ENCODE measurements at places on chromosomes 12 and 14. TPM values are rescaled to one million over a fixed set of nuclear protein-coding genes. Genes with fewer than 3 reads are reported as not detected.
A peak's percentile ranks its signal among the peaks of the same experiment; 100 is the strongest.

DNA sequence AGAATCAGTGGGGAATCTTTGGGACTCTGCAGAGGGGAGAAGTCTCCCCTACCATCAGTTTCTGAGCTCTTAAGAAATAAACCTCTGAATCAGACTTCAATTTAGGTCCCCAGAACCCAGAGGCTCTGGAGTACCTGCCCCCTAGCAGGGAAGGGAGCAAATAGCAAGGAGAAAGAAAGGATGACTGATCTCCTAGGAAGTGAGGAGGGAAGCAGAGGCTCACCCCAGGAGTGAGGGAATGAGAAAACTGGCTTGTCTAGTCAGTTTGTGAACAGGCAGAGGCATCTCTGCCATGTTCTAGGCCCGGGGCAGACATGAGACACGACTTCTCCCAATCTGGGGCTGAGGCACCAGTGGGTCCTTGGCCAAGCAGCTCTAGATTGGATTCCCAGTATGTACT is 24.3 kb upstream of the SMUG1 start:
- H3K27me3 ChIP-seq: peaks cover 42% of the 10 kb centered on the region
- peaks cover 30% of the 10 kb centered on the region for H3K4me1 ChIP-seq
- H3K27ac ChIP-seq: no peak overlapping the region

GRCh38 chr12:89636776-89637160 is 71.9 kb downstream of the ATP2B1 start:
- no peak overlapping the region for H3K27ac ChIP-seq
- H3K4me3 ChIP-seq: no peak overlapping the region
- DNase-seq: no peak
- no peaks in the 10 kb centered on the region for H3K4me1 ChIP-seq
- H3K36me3 ChIP-seq: peaks cover 31% of the 10 kb centered on the region

The TDRD9 gene
- total RNA-seq: 8.5 TPM

The DHH gene
- 1.5 TPM for total RNA-seq

- no peaks in the 10 kb centered on the region for H3K36me3 ChIP-seq
- no peaks in the 10 kb centered on the region for H3K27me3 ChIP-seq
- no peak for DNase-seq
- H3K27ac ChIP-seq: no peak overlapping the region
- no peak overlapping the region for H3K4me3 ChIP-seq
Measured at GRCh38 chr12:91384806-91385205, 202.2 kb upstream of the DCN start.

GRCh38 chr12:31967539-31967938 is 8.3 kb downstream of the RESF1 start:
- peaks cover 54% of the 10 kb centered on the region for H3K36me3 ChIP-seq
- H3K27ac ChIP-seq: no peak overlapping the region
- H3K4me3 ChIP-seq: no peak overlapping the region

DNA sequence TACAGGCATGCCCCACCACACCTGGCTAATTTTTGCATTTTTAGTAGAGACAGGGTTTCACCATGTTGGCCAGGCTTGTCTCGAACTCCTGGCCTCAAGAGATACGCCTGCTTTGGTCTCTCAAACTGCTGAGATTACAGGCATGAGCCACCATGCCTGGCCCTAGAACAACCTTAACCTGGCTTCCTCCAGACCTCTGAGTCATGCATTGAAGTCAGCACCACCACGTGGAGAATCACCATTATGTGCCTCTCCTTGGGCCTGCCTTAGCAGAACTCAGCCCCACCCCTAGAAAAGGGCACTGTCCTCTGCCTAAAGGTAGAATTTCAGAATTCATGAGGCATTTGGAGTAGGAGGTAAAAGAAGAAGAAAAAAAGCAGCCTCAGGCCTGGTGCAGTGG is 49.0 kb downstream of the LIMA1 start:
- H3K36me3 ChIP-seq: no peaks in the 10 kb centered on the region
- no peaks in the 10 kb centered on the region for H3K27me3 ChIP-seq
- H3K27ac ChIP-seq: no peak overlapping the region
- H3K4me1 ChIP-seq: peaks cover 6% of the 10 kb centered on the region
- no peak for DNase-seq

The KRT73 gene
- total RNA-seq: not detected

DNA sequence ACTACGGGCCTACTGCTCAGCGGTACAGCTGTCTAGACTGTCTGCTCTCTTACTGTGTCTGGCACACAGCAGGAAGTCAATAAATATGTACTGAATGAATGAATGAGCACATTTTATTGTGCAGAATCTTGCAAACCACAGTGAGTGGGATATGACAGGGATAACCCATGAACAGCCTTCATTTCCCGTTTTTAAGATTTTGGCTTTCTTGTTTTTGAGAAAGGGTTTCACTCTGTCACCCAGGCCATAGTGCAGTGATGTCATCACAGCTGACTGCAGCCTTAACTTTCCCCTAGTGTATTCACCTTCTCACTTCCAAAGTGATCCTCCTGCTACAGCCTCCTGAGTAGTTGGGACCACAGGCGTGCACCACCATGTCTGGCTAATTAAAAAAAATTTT is 203.1 kb downstream of the AEBP2 start:
- H3K36me3 ChIP-seq: no peaks in the 10 kb centered on the region
- H3K4me3 ChIP-seq: no peak overlapping the region
- H3K27me3 ChIP-seq: no peaks in the 10 kb centered on the region
- DNase-seq: no peak
- H3K4me1 ChIP-seq: no peaks in the 10 kb centered on the region
- no peak overlapping the region for H3K27ac ChIP-seq

DNA sequence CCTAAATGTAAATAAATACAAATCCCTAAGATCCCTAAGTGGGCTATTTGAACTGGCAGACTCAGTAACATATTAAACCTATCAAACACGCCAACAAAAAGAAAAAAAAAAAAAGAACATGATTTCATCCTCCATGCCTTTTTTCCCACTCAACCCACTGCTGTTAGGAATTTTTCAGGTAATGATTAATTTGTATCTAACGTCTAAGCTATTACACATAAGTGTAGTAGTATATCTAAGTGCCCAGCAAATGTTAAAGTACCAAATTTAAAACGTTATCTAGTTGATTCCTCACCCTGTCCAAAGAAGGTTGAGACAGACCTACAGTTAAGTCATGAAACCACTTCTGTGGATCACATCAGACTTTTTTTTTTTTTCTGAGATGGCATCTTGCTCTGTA is 16.4 kb upstream of the ARID4A start:
- H3K27me3 ChIP-seq: no peaks in the 10 kb centered on the region
- no peak overlapping the region for H3K4me3 ChIP-seq
- H3K4me1 ChIP-seq: peaks cover 50% of the 10 kb centered on the region
- peaks cover 78% of the 10 kb centered on the region for H3K36me3 ChIP-seq
- H3K27ac ChIP-seq: peak overlapping the region; percentile 64

- DNase-seq: no peak
- H3K4me1 ChIP-seq: no peaks in the 10 kb centered on the region
- peaks cover 57% of the 10 kb centered on the region for H3K36me3 ChIP-seq
- no peak overlapping the region for H3K4me3 ChIP-seq
- no peaks in the 10 kb centered on the region for H3K27me3 ChIP-seq
Measured at GRCh38 chr14:64434528-64434927, 30.8 kb upstream of the AKAP5 start.

DNA sequence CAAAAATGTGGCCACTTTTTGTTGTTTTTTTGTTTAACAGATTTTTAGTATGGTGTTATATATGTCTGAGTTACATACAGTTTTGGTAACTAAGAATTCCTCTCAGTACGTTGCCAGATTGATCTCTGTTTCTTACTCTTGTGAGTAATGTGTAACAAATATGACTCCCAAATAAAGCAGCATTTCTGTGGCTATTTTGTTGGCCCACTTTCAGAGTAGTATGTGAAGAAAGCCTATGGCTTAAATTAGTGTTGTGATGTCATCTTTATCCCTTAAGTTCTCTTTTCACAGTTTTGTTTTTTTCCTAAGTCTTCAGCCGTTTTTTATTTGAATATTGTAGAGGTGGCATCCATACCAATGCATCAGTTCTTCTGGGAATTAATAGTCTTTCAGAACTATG is 10.7 kb downstream of the PCNX4 start:
- no peaks in the 10 kb centered on the region for H3K27me3 ChIP-seq
- peaks cover 7% of the 10 kb centered on the region for H3K36me3 ChIP-seq
- DNase-seq: no peak
- H3K4me3 ChIP-seq: no peak overlapping the region
- H3K27ac ChIP-seq: no peak overlapping the region

The SPTB gene
- total RNA-seq: 2.5 TPM

DNA sequence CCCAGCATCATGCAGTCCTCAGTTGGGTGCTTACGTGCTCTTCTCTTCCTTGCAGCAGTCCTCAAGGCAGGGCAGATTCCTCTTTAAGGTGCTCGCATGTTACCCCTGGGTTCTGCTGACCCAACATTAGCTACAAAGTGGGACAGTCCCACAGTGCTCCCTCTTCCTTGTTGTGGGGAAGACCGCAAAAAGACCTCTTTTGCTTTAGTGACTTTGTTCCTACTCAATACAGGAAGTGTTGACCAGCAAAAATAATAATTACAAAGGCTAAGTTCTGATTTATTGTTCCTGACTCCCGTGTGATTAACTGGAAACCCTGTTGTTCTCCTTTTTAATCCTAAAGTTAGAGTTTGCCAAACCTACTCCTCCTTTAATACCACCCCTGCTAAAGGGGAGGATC is 13.7 kb downstream of the PIGH start:
- no peak overlapping the region for H3K4me3 ChIP-seq
- no peak for DNase-seq
- no peaks in the 10 kb centered on the region for H3K27me3 ChIP-seq
- H3K4me1 ChIP-seq: no peaks in the 10 kb centered on the region
- no peak overlapping the region for H3K27ac ChIP-seq
- peaks cover 40% of the 10 kb centered on the region for H3K36me3 ChIP-seq

DNA sequence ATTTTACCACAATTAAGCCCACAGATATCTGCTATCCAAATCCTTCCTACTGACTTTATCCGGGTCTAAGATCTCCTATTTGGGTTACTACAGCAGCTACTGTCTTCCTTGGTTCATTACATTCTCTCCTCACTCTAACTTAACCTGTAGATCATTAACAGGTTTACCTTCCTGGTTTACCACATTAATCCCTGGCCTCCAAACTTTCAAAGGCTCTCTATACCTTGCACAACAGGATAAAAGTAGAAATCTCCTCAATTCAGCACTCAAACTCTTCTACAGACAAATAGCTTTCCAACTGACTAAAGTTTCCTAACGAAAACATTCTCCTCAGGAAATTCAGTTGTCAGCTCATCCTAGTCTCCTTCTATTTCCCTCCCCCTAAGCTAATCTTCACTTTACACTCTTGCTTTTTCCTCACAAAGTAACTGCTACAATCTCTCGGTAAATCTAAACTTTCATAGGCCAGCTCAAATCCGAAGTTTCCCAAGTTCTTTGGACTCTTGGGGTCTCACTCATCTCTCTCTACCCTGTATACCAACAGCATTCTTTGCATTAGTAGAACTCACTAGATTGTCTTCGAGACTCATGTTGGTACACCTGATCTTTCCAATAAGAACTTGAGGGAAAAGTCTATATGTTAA is 2.7 kb downstream of the BTBD7 start:
- H3K36me3 ChIP-seq: no peaks in the 10 kb centered on the region
- H3K27ac ChIP-seq: no peak overlapping the region
- H3K4me3 ChIP-seq: no peak overlapping the region
- peaks cover 41% of the 10 kb centered on the region for H3K4me1 ChIP-seq
- no peaks in the 10 kb centered on the region for H3K27me3 ChIP-seq

GRCh38 chr14:34007902-34008301 is 57.0 kb upstream of the EGLN3 start:
- no peaks in the 10 kb centered on the region for H3K4me1 ChIP-seq
- H3K27ac ChIP-seq: no peak overlapping the region
- no peak overlapping the region for H3K4me3 ChIP-seq
- no peaks in the 10 kb centered on the region for H3K36me3 ChIP-seq
- no peaks in the 10 kb centered on the region for H3K27me3 ChIP-seq

DNA sequence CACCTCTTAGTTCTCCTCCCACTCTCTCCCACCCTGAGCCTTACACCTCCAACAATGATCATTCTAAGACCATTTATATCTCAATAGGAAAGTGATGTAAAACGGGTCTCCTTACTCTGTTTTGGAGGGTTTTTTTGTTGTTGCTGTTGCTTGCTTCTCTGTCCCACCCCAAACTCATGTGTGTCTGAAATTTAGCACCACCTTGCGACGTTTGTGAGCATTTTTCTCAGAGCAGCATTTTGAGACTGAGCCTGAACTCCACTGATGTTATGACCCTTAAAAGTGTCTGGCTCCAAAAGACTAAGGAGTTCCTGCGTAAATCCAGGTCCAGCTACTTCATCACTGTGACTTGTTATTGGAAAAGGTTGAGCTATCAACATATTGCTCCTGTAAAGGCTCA is 155.0 kb downstream of the DAD1 start:
- no peak overlapping the region for H3K27ac ChIP-seq
- H3K27me3 ChIP-seq: no peaks in the 10 kb centered on the region
- DNase-seq: no peak
- no peak overlapping the region for H3K4me3 ChIP-seq
- no peaks in the 10 kb centered on the region for H3K36me3 ChIP-seq

The LIN7A gene
- 14.6 TPM for total RNA-seq

- no peak overlapping the region for H3K4me3 ChIP-seq
- H3K36me3 ChIP-seq: no peaks in the 10 kb centered on the region
- H3K27me3 ChIP-seq: no peaks in the 10 kb centered on the region
- DNase-seq: no peak
- peaks cover 37% of the 10 kb centered on the region for H3K4me1 ChIP-seq
- H3K27ac ChIP-seq: no peak overlapping the region
Measured at GRCh38 chr12:25972783-25973182, 14.3 kb downstream of the RASSF8 start.

DNA sequence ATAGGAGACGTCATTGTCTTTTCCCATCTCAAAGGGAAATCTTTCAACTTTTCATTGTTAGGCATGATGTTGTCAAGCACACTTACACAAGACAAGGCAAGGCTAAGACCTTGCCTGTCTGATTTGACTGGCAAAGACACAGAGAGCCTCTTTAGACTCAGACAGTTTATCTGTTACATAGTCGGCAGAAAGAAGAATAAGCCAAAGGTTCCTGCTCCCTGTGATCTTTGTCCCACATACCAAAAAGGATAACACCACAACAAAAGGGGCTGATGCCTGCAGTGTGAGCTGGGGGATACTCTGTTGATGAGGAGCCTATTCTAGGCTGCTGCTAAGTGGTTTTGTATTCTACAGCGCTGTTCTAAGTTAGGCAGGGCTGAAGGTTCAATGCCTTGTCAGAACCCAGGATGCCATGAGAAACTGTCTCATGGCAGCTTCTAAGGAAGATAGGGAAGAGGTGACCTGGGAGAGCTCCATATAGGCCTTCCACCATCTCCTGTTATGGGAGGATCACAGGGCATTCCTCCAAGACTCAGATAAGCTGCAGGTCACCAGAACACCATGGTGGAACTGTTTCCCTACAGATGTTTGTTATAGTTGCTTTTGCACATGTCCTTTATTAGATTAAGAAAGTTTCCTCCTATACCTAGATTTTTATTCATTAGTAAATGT is 12.7 kb downstream of the ERC1 start:
- no peaks in the 10 kb centered on the region for H3K4me1 ChIP-seq
- H3K36me3 ChIP-seq: peaks cover 7% of the 10 kb centered on the region
- no peak for DNase-seq
- H3K4me3 ChIP-seq: no peak overlapping the region
- H3K27ac ChIP-seq: no peak overlapping the region

All from lower lobe of right lung (tissue), 2 donors.